ENCODE measurements at places on chromosomes 2 and 18. TPM values are rescaled to one million over a fixed set of nuclear protein-coding genes. Genes with fewer than 3 reads are reported as not detected.

MGAT5 gene
- 34.0 TPM for total RNA-seq

CAVIN2 gene
- not detected for total RNA-seq

ARHGAP15 gene
- total RNA-seq = 45.2 TPM

ELOA2 gene
- not detected for total RNA-seq

FAM228A gene
- not detected for total RNA-seq

GNLY gene
- 1.5 TPM for total RNA-seq

LHCGR gene
- total RNA-seq = not detected

MAB21L4 gene
- not detected for total RNA-seq

SPP2 gene
- total RNA-seq = not detected

TNFRSF11A gene
- 2.7 TPM for total RNA-seq

IL36RN gene
- total RNA-seq = not detected

ANKRD30B gene
- total RNA-seq = not detected

PTPRN gene
- 2.5 TPM for total RNA-seq

TOGARAM2 gene
- total RNA-seq = 2.0 TPM

SERPINB4 gene
- total RNA-seq = not detected

MOCOS gene
- 0.16 TPM for total RNA-seq

SPDYA gene
- total RNA-seq = 0.40 TPM

CCDC68 gene
- not detected for total RNA-seq

SLC19A3 gene
- not detected for total RNA-seq

DNAJC5G gene
- not detected for total RNA-seq

PTPRM gene
- 0.52 TPM for total RNA-seq

SLC8A1 gene
- total RNA-seq = 0.22 TPM
